Naive B cell (primary cell): ENCODE measurements at places on chromosomes 11 and 22.

DNA sequence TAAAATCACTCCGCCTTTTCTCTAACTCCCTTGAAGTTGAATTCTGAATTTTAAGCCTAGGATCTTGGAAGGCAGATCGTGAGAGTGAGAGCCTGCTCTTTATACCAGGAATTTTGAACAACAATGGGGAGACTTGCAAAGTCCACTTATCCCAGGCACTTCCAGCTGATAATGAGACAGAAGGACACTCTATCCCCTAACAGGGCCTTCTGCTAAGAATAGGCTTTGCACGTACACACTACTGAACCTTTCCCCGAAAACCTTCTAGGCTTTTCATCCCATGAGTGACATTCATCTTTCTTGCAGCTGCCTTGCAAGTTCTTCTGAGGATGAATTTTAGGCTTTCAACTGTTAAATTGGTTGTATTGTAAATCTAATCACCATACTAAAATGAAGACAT is 44.0 kb upstream of the WT1 start:
- no peak for DNase-seq

- DNase-seq = peak; percentile 25
Observed at GRCh38 chr22:38657045-38657909, 839 bp downstream of the CBY1 start.

DNA sequence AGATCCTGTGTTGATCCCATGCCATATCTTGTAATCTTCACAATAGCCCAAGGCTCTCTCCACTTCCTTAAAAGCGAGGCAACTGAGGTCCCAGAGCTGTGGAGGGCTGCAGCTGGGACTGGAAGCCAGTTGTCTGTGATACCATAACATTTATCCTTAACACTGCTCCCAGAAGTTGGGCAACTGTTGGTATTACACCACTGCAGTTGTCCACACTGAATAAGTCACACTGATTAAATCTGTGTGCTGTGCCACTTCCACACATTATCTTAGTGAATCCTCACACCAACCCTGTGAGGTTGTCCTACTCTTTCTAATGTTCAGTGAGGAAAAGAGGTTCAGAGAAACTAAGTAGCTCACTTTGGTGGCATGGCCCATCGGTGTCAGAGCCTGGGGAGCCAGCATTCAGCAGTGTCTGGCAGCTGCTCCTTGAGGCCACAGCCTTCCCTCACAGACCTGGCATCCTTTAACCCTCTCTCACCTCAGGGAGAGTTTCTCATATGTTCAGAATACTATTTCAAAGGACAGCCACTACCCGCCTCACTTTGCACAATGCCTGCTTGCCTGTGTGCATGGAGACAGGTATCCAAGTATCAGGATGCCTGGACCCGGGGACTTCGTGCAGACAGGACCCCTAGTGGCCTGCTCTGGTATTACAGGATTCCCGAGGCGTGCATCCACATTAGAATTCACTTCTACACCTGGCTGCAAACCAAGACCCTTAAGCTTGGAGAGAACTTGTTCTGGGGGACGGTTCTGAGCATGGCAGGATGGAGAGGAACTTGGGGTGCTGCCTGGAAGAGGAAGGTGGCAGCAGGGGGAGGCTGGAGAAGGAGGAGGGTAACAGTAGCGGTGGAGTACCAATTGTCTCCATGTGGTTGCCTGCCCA is 221.9 kb upstream of the TBCEL start:
- DNase-seq = peak; percentile 5

- DNase-seq = no peak
Observed at GRCh38 chr11:26753723-26754504, 32.1 kb upstream of the SLC5A12 start.

DNA sequence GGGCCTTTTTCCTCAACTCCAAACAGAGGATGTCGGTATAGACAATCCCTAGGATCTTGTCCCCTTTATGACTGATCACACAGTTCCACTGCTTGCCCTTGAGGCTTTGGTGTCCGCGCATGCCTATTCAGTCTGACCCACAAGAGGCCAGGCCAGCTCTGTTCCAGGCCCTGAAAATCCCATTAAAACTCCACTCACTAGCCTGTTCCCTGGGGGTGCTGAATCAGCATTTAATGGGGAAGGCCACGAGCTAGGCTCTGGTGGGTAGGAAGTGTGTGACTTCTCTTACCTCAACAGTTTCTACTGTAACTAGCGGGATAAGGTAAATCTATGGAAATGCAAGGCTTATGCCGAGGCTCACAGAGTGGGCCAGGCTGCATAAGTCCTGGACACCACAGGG is 117.7 kb downstream of the PTPRJ start:
- no peak for DNase-seq
